ENCODE measurements at places on chromosomes 5 and 9. TPM values are rescaled to one million over a fixed set of nuclear protein-coding genes. Genes with fewer than 3 reads are reported as not detected.

GRCh38 chr5:168300326-168301182 is 9.1 kb downstream of the WWC1 start:
- no peak for DNase-seq
- no peaks in the 10 kb centered on the region for H3K27me3 ChIP-seq
- peaks cover 62% of the 10 kb centered on the region for H3K4me1 ChIP-seq
- peak overlapping the region; percentile 83 for H3K27ac ChIP-seq
- peaks cover 10% of the 10 kb centered on the region for H3K36me3 ChIP-seq
- H3K4me3 ChIP-seq, result no peak overlapping the region

- no peaks in the 10 kb centered on the region for H3K4me1 ChIP-seq
- H3K4me3 ChIP-seq, result no peak overlapping the region
- no peak for DNase-seq
- H3K27me3 ChIP-seq, result peaks cover 7% of the 10 kb centered on the region
These were observed 3.9 kb downstream of the LCN8 start for GRCh38 chr9:136754059-136754572.

DNA sequence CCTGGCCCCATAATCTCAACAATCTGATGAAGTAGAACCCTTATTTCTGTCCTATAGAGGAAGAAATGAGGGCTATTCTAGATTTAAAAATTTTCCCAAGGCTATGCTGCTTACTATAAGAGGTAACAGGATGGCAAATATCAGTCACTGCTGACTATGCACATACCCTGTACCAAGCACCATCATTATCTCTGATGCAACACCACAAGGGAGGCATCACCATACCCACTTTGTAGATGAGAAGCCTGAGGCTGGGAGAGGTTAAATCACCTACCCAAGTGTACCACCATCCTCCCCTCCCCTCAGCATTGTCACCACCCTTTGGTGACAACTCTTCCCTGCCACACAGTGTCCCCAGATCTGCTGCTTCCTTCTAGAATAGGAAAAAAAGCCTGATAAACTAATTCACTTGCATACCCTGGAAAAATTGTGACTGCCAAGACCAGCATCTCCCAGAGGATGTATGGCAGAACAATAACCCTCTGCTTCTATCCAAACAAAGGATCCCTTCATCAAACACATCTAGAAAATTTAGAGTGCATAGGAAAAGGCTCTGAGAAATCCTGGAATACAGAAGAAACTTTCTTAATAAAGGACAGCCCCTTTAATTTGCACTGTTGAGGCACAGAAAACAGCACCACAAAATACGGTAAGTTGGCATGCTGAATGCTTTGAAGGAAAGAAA is 48.3 kb downstream of the PRRC1 start:
- peaks cover 7% of the 10 kb centered on the region for H3K27me3 ChIP-seq
- H3K27ac ChIP-seq, result no peak overlapping the region
- no peak overlapping the region for H3K4me3 ChIP-seq
- DNase-seq, result no peak

DNA sequence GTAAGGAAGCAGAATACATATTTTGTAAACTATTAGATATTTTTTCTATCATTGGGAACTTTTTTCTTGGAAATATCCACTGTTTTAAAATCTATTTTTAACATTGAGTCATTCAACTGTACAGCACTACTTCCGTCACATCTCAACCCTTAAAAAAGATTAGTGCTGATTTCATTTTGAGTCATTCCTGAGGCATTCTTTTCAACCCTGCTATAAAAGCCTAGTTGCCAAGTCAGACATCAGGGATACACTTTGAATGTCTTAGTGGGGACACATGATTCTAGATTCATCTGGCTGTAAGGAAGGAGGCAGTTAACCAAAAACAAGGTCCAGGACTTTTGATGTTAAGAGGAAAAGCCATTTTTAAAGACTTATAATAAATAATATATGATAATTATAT is 160.9 kb downstream of the GIN1 start:
- DNase-seq, result no peak
- peaks cover 3% of the 10 kb centered on the region for H3K4me1 ChIP-seq
- no peak overlapping the region for H3K4me3 ChIP-seq
- no peaks in the 10 kb centered on the region for H3K36me3 ChIP-seq

DNA sequence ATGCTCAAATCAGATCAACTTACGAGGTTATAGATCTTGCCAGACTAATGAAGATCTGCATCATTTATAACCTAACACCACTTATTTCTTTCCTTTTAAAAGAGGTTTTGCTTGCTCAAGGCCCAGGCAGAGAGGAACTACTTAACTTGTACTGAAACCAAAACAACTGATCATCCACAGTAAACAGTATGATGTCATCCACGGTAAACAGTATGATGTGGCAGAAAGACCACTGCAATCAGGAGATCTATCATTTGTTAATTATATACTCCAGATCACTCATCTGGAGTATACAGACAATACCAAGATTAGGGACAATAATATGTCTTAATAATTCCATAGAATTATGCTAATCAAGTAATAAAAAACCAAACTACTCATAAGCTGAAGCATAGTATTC is 116.8 kb downstream of the ADAMTS6 start:
- no peaks in the 10 kb centered on the region for H3K27me3 ChIP-seq
- H3K4me3 ChIP-seq, result no peak overlapping the region
- no peak for DNase-seq
- H3K36me3 ChIP-seq, result no peaks in the 10 kb centered on the region
- H3K27ac ChIP-seq, result no peak overlapping the region

DNA sequence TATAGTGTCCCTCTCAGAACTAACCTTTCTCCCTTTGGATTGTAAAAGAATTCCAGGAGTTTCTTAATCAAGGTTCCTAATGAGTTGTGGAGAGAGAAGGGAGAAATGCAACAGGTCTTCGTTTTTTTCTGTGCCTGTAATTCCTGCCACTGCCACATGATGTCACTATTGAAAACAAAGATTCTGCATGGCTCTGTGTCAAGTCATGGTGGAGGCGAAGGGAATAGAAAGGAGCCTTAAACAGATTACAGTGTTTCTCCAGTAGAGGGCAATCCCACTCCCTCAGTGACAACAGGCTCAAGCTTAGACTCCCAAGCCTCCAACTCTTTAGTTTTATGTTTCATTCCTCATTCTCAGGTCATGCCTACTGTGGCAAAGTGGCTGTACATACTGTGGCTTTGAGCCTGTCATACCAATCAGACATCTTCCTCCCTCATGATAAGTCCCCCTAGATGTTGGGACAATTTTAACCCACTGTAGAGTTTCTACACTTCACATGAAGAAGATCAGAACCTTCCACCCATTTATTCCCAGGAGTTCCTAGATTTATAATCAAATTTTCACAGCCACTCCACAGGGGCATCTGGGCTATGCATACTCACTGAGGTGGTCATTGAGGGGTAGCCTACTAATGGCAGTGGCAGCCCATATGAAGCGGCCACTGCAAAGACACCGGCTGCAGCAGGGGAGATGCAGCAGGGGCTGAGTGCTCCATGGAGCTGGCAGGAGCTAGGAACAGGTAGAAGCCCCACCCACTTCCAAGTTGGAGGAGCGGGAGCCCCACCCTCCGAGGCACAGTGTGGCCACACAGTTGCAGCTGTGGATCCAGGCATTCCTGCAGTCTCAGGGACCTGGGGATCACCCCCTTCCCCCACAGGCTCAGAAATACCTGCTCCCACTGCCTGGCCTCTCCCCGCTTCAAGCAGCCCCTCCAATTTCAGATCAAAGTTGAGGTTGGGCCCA is 97.4 kb upstream of the TRIM32 start:
- H3K36me3 ChIP-seq, result peaks cover 8% of the 10 kb centered on the region
- H3K4me1 ChIP-seq, result no peaks in the 10 kb centered on the region
- no peak for DNase-seq
- H3K27ac ChIP-seq, result no peak overlapping the region

GRCh38 chr5:37742111-37742510 is 97.7 kb downstream of the GDNF start:
- peaks cover 10% of the 10 kb centered on the region for H3K4me1 ChIP-seq
- DNase-seq, result no peak
- H3K27ac ChIP-seq, result no peak overlapping the region
- no peak overlapping the region for H3K4me3 ChIP-seq
- peaks cover 29% of the 10 kb centered on the region for H3K36me3 ChIP-seq

GRCh38 chr5:102532123-102532522 is 33.3 kb upstream of the SLCO6A1 start:
- no peak for DNase-seq
- no peaks in the 10 kb centered on the region for H3K4me1 ChIP-seq
- H3K4me3 ChIP-seq, result no peak overlapping the region
- no peak overlapping the region for H3K27ac ChIP-seq

DNA sequence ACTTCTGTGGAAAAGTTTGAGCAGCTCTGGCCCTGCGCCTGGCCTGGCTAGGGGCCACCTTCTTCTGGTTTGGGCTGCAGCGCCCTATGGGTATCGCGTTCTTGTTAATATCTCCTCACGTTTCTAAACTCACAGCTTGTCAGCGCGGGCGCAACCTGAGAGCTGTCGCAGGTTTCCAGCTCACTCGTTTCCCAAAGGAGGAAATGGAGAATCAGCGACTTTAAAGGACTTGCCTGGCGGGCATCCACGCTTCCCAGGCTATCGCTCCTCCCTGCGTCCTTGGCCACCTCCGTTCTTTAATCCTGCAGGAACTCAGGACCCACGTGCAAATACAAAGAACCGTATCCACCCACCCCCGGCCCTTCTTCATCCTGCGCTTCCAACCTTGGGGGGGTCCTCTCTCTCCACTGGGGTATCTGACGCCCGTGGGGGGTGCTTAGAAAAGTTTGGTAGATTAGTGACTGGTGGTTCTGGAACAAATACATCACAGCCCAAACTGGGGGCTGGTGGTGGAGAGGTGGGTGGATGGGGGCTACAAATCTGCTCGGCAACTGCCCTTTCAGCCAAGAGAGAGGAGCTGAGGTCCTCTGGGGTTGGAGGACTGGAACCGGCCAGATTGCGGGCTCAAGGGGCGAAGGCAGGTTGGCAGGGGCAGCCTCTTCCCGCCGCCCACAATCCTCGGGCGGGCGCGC is 578 bp upstream of the PSAT1 start:
- H3K27ac ChIP-seq, result peak overlapping the region; percentile 97
- peak overlapping the region; percentile 87 for H3K4me3 ChIP-seq
- H3K36me3 ChIP-seq, result peaks cover 3% of the 10 kb centered on the region
- H3K27me3 ChIP-seq, result no peaks in the 10 kb centered on the region

GRCh38 chr9:110186254-110186653 is 21.7 kb downstream of the C9orf152 start:
- H3K4me3 ChIP-seq, result no peak overlapping the region
- no peaks in the 10 kb centered on the region for H3K36me3 ChIP-seq
- H3K4me1 ChIP-seq, result peaks cover 2% of the 10 kb centered on the region
- DNase-seq, result no peak
- no peaks in the 10 kb centered on the region for H3K27me3 ChIP-seq

DNA sequence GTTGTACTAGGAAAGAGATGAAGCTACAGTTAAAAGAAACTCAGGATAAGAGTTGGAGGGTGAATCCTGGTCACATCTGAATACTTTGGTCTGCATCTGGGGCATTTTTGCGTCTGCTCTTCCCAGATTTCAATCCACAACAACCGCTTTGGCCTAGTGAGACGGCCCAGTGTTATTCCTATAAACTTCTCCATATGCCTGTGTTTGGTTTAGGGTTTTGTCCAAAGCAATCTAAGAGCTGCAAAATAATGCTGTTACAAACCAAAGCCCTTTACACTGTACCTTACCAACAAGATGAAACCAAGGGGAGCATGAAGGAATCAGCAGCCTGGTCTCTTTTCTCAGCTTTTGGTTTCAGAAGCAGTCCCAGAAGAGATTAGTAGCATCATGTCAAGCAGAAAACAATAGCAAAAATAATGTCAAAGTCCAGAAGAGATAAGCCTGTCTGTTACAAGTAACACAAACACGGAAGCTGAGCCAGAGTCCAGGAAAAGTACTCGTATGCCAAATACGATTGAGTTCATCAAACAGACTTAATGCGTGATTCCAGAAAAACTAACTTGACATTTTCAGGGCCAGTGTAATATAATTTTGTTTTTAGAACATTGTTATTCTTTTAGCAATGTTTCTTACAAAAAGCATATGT is 379.9 kb upstream of the ACO1 start:
- peaks cover 3% of the 10 kb centered on the region for H3K4me1 ChIP-seq
- H3K36me3 ChIP-seq, result no peaks in the 10 kb centered on the region
- H3K27ac ChIP-seq, result no peak overlapping the region
- no peak overlapping the region for H3K4me3 ChIP-seq
- no peaks in the 10 kb centered on the region for H3K27me3 ChIP-seq

DNA sequence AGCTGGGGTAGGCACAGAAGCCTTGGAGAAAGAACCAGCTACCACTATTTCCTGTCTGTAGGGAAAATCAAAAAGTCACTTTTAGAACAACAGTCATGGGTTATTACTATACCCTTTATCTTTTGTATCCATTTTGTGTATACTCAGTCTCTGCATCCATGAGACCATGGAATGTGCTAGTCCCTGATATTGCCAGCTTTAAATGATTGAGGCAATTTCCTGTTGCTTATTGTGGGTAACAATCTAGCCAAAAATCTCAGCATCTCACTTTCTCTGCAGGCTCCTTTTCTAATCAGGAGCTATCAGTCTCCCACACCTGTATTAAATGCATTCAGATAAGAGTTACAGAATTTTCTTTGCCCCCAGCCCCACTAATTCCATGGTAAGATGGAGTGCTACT is 968 bp upstream of the KDM3B start:
- H3K27me3 ChIP-seq, result no peaks in the 10 kb centered on the region
- peak overlapping the region; percentile 87 for H3K27ac ChIP-seq
- DNase-seq, result no peak
- H3K4me1 ChIP-seq, result peaks cover 18% of the 10 kb centered on the region
- peak overlapping the region; percentile 72 for H3K4me3 ChIP-seq

- no peaks in the 10 kb centered on the region for H3K4me1 ChIP-seq
- peaks cover 6% of the 10 kb centered on the region for H3K27me3 ChIP-seq
- H3K36me3 ChIP-seq, result no peaks in the 10 kb centered on the region
- no peak overlapping the region for H3K27ac ChIP-seq
- no peak overlapping the region for H3K4me3 ChIP-seq
These were observed 44.7 kb upstream of the TMEM215 start for GRCh38 chr9:32738501-32739172.

TUSC1 gene
- 0.53 TPM for total RNA-seq

CBY3 gene
- total RNA-seq, result not detected

SPATA31E1 gene
- total RNA-seq, result not detected

VAV2 gene
- 82.8 TPM for total RNA-seq

C7 gene
- total RNA-seq, result 6.1 TPM

FRRS1L gene
- total RNA-seq, result 4.9 TPM

Measured in progenitor cell of endocrine pancreas (in vitro differentiated cells).